COLO829 (cell line): ENCODE measurements at places on chromosomes 12 and 14.

DNA sequence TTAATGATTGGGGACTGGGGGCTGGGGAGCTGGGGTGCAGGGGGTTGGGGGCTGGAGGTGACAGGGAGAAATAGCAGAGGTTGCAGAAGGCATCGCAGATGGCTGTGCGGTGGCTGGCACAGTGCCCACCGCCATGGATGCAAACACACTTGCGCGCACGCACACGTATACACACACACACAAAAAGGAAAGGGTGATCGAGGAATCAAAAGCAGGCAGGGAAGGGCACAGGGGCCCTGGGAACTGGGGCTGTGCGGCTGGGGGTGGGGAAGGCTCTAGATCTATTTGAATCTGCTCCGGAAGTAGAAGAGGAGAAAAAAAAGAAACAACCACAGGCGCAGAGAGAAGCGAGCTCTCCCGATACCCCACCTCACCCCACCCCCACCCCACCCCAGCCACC lies 39.4 kb downstream of the ZFHX2 start:
- DNase-seq: no peak

- DNase-seq: no peak
These were observed 166.6 kb upstream of the ATP2B1 start for GRCh38 chr12:89875225-89875624.

- no peak for DNase-seq
These were observed 139.0 kb upstream of the LHX5 start for GRCh38 chr12:113610698-113611097.

DNA sequence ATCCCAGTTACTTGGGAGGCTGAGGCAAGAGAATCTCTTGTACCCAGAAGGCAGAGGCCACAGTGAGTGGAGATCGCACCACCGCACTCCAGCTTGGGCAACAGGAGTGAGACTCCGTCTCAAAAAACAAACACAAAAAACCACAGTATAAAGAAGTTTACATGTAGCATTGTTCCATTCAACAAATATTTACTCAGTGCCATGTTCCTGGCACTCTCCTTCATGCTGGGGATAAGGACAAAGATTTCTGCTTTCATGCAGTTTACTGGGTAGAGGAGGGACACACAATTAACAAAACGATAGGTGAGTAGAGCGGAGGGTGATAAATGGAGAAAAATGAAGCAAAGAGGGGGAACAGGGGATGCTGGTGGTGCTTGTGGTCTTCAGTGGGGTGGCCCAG lies 68.2 kb upstream of the OVCH1 start:
- DNase-seq: no peak

DNA sequence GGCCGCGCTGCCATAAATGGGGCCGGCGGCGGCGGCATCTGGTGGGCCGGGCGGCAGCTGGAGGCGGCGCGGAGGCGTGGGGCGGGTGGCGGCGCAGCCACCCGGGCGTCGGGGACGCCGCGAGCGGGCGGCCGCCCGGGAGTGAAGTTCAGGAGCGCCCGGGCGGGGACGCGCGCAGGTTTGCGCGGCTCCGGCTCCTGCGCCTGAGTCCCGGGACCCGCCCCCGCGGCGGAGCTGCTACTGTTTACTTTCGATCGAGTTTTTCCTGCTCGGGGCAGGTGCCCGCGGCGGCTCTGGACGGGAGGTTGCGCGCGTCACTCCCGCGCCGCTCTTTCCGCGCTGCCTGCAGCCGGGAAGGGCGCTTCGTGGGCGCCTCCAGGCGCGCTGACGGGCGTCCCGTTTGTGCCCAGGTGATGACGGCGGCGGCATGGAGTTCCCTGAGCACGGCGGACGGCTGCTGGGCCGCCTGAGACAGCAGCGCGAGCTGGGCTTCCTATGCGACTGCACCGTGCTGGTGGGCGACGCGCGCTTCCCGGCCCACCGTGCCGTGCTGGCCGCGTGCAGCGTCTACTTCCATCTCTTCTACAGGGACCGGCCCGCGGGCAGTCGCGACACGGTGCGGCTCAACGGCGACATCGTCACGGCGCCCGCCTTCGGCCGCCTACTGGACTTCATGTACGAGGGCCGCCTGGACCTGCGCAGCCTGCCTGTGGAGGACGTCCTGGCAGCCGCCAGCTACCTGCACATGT lies at the start of gene ZBTB42:
Gene ZBTB42 (plus strand): TSS at position 331 of the 749 bp plus-strand sequence. CDS start 97 bp downstream, at position 428.
- DNase-seq: no peak

DNA sequence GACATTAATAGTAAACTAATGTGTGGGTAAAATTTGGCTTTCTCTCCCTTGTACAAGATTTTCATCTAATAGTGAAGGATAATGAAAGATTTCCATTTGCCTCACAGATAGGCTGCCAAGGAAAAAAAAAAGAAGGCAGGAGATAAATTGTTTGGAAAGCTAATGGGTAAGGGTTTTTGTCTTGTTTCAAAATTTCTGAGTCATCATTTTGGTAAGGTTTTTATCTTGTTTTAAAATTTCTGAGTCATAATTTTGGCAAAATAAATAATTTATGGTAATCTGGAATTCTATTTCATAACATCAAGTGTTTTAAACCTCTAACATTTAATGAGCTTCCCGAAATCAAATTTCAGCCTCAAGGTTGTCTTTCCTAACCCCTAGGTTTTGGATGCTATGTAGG lies 1035.7 kb upstream of the FBXO33 start:
- no peak for DNase-seq

- DNase-seq: no peak
These were observed 92.8 kb downstream of the SCN8A start for GRCh38 chr12:51683763-51684357.

DNA sequence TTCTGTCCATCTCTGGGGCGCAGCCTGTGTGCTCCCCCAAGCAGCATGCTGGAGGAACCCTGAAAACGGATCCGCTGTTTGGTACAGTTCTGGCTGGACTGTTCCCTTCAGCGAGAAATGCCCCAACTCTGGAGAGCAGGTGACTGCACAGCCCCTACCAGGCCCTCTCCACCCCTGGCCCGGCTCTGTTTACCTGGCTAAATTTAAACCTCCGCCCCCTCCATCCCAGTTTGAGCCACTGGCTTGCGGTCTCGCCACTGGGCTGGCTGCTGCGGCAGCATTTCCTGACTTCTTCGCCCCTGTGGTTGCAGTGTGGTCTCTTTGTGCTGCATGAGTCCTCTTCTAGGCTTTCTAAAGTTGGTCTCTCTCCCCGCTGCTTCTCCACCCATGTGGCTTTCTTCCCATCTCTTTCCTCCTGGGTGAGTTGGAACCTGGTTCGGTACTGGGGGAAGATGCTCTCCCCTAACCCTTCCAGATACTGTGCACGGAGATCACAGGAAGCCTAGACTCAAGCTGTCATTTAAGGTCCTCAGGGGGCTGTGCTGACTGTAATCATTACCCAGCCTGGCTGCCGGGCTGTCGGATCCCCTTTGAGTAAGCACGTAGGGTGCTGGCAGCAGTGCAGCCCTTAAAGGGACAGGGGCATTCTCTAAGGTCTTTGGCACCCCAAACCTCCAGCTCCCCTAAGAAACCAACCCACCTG lies 60.6 kb downstream of the FBXL14 start:
- DNase-seq: no peak

DNA sequence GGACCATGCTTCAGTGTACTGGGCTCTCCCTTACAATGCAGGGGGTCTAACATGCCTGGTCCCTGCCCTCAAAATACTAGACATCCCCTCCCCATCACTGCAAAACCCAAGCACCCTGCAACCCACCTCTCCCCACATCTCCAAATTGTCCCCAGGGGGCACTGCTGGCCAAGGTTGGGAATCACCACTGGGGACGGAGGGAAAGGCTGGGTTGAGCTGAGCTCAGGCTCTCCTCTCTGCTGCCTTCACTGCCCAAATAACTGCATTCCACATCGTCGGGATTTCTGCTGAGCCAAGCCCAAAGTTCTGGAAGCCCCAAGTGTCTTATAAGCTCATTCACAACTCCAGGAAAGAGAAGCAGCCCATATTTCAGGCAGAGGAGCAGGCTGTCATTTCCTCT lies 69.6 kb downstream of the NT5DC3 start:
- DNase-seq: peak; percentile 26

DNA sequence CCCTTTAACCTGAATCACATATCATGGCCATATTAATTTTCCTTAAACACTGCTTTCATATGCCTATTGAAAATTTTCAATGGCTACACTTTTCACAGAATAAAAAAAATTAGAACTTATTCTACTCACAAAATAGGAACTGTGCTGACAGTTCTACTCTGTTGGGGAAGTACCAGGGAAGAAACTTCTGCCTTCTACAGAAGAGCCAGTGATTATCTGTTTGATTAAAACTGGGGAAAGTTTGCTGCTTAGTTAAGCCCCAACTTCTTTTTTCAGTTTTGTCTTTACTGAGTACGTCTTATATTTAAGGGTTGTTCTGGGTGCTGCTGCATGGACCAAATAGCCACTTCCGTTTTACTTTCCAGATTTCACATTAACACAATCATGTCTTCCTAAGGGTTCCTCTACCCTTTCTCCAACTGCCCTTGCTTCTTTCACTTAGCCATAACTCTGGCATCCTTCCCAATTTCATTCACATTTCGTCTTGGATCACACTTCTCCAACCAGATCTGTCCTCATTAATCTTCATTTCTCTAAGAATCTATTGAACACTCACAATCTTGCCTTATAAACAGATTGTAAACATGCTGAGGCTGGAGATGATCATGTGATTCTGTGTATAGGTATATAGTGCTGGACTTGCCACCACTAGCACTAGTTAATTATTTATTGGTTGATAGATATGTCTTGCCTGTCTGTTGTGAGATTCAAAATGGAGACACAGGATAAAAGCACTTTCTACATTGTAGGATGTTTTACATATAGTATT lies 1.9 kb upstream of the SEL1L start:
- DNase-seq: no peak

DNA sequence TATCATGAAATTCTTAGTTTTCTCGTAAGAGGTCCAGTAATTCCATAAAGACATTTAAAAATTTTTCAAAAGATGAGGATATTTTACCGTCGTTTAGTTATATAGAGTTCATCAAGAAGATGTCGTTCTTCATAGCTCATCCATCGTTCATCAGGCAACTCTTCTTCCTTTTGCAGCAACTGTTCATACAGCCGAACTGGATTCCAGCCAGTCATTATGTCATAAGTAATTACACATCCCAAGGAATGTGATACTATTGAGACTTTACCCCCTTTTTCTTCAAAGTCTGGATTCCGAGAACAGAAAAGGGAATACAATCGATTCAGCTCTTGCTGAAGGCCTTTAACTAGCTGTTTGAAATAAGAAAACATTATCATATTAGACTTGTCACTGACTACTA lies 90.3 kb downstream of the DDHD1 start:
- DNase-seq: no peak

DNA sequence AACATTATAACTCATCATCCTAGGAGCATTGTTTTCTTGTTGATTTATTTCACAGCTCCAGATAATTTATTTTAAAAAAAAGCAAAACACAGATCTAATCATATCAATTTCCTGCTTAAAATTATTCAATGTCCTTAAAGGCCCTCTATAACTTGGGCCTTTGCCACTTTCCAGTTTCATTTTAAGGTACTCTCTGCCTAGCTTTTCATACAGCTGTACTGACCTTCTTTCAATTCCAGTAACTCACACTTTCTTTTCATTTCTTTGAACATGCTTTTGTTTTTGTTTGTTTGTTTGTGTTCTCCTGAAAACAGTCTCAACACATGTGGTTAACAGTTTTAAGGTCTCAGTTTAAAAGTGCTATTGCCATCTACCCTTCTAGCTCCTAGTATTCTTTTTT lies 281.9 kb downstream of the ACSS3 start:
- no peak for DNase-seq

GRCh38 chr12:65199604-65200003 lies 30.2 kb downstream of the LEMD3 start:
- no peak for DNase-seq

- DNase-seq: no peak
These were observed 99.3 kb upstream of the PTPRB start for GRCh38 chr12:70736351-70737133.

- no peak for DNase-seq
These were observed 8.0 kb downstream of the SCNN1A start for GRCh38 chr12:6367065-6367968.

DNA sequence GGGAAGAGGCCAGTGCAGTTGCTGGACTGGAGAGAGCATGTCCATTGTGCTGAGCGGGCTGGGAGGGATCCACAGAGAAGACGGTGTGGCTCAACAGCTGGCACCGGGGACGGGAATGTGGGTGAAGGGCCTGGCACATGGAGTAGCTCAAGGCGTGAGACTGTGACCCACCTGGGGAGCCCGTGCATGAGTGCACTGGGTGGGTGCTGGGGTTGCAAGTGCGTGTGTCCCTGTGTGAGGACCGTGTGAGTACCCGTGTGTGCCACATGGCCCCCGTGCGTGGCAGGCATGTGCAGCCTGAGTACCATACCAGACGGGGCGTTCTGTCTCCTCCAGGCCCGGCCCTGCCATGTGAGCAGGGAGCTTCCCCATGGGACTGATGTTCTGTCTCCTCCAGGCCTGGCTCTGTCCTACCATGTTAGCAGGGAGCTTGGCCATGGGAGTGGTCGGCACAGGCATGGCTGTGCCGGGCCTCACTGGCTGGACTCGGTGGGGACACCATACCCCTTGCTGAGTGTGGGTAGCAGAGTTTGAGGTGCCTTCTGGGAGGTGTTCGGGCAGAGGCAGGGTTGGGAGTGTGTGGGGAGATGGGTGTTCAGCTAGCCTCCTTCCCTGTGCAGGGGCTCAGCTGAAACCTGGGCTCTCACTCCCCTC lies 234.4 kb downstream of the TMEM121 start:
- no peak for DNase-seq

GRCh38 chr14:51654533-51654845 lies 2.8 kb downstream of the FRMD6 start:
- no peak for DNase-seq

- DNase-seq: peak; percentile 29
These were observed 27.0 kb downstream of the MAP3K9 start for GRCh38 chr14:70782361-70782760.

- DNase-seq: peak; percentile 29
These were observed 13.6 kb upstream of the FOXN3 start for GRCh38 chr14:89430391-89431236.

DNA sequence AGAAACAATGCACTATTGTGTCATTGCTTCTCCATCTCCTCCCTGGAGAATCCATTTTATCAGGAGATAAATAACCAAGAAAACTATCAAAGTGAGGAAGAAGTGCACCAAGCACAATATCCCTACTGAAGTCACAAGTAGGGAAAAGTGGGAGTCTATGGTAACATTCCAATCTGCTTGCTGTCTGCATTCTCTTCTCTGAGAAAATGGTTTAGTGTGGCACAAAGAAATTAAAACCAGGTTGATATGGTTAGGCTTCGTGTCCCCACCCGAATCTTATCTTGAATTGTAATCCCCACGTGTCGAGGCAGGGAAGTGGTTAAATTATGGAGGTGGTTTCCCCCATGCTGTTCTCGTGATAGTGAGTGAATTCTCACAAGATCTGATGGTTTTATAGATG lies 209.7 kb downstream of the PRKD1 start:
- no peak for DNase-seq

GRCh38 chr14:69316449-69317101 lies 56.6 kb downstream of the GALNT16 start:
- DNase-seq: no peak

DNA sequence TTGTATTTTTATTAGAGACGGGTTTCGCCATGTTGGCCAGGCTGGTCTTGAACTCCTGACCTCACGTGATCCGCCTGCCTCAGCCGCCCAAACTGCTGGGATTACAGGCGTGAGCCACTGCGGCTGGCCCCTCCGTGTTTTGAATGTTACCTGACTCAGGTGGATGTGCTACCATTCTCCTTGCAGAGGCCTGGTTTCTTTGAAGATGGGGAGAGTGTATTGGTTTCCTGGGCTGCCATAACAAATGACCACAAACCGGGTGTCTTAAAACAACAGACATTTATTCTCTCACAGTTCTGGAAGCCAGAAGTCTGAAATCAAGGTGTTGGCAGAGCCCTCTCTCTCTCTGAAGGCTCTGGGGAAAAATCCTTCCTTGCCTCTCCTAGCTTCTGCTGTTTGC lies 98.0 kb downstream of the IRF2BPL start:
- DNase-seq: no peak

GRCh38 chr14:105076296-105076804 lies 11.1 kb upstream of the GPR132 start:
- no peak for DNase-seq
